ENCODE measurements at places on chromosomes 1 and 21. TPM values are rescaled to one million over a fixed set of nuclear protein-coding genes. Genes with fewer than 3 reads are reported as not detected.
A peak's percentile ranks its signal among the peaks of the same experiment; 100 is the strongest.

DNA sequence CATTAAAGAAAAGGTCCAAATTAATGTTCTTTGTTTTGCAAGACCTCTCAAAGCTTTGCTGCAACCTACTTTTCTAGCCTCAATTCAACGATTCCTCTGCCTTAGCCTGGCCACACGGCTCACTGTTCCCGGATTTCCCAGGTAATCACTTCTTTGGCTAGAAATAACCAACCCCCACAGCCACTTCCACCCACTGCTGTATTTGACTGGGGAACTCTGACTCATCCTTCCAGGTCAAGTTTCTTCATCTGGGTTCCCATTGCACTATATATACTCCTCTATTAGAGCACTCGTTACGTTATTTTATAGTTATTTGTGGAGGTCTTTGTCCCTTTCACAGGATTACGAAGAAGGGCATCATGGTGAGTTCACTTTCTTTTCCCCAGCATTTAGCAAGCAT, 185.9 kb downstream of the CACNA1E start:
- no peak for DNase-seq

IL22RA1 gene
- not detected for total RNA-seq

- no peak for DNase-seq
Observed at GRCh38 chr1:31866450-31867032, 50.7 kb upstream of the SPOCD1 start.

DNA sequence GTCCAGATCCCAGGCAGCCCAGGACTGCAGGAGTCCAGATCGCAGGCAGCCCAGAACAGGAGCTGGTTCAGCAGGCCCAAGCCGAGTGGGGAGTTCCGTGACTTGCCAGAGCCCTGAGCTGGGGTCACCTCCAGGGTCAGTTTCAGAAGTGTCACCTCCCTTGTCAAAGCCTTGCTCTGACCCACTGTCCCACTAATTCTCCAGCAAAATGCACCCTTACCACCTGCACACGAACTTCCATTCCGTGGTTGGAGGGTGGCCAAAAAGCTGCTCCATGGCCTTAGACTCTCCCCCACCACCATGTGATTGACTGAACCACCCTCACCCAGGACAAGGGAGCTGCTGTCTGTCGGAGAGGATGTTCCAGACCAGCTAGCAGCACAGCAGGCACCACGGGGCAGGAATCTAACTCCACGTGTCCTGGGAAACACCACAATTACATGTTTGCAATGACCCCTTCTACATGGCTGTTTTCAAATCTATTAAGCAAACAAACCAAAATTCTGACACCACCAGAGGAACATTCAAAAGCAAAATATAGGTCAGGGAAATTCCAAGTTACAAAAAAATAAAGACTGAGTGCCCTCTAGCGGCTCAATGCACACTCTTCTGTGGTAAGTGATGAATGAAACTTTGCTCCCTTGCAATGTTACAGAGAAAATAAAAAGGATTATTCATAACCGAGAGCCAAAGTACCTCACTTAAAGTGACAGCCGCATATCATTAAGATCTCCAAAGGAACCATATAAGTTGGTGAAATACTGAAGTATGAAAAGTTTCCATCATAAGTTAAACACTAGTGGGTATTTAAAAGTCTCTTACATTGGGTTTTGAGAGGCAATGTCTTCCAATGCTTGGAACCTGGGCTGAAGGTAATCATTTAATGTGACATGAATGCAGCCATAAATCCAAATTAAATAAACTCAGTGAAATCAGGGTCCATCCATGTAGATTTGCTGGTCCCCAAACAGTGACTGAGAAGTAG, 76.3 kb downstream of the NPHP4 start:
- peak; percentile 64 for DNase-seq

CLDN14 gene
- not detected for total RNA-seq

BARHL2 gene
- not detected for total RNA-seq

SPRR2E gene
- total RNA-seq, result not detected
